Activated effector memory CD4-positive, alpha-beta T cell treated with Interleukin-2 at 50 U/mL for 16 hours (primary cell): ENCODE measurements at places on chromosomes 3 and 15.

GRCh38 chr15:71282076-71282475, 166.8 kb downstream of the THSD4 start:
- DNase-seq = no peak

DNA sequence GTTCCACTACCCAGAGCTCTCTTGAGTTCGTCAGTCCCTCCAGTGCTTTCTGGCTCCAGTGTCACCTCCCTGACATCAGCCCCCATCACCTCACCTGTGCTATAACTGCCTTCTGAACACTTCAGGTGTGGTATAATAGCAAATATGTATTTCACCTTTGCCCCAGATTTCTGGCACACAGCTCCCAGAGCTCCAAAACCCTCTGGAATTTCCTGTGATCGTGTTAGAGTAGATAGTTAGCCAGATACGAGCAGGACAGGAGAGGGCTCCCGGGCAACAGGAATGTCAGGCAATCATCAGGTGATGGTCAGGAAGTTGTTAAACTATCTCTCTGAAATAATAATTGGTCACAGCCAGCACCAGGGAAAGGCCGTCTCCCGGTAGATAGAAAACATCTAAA, 22.6 kb upstream of the LIMD1 start:
- no peak for DNase-seq

DNA sequence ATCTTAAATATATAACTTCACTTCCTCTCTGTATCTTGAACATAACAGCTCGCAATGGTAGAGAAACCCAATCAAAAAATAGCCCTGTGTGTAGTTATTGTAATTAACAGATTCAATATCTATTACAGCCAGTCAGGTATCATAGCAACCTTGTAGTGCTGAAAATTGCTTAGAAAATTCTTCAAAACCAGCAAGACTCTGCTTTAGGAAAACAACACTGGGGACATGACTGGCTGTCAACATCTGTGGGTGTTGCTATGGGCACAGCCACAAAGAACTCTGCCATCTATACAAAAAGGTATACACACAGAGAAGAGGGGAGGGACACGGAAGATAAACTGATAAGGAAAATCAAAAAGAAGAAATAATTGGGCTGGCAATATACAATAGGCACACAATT, 101.2 kb downstream of the WDR72 start:
- DNase-seq = no peak

DNA sequence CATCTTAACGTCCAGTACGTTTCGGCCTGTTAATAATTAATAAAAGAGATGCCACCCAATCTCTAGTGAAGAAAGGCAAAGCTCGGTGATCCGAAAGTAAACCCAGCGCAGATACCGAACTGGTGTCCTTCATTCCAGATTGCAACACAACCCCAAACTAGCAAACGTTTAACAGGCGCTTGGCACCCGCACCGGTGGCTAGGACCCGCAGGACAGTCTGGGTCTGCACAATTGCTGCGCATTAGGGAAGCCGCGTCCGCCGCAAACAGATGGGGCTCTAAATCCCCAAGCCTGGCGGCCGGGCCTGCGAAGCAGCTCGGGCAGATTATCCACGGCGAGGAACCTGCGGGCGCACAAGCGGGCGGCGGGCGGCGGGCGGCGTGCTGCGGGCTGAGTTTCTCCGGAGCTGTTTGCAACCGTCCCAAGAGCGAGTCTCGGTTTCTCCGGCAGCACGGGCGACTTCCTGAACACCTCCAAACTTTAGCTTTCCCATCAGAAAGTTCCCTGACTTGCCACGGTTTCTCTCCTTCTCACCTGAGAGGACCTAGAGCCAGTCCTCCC, 112.1 kb upstream of the ICE2 start:
- DNase-seq = peak; percentile 37

GRCh38 chr15:59274126-59274970, 67.7 kb downstream of the LDHAL6B start:
- no peak for DNase-seq

DNA sequence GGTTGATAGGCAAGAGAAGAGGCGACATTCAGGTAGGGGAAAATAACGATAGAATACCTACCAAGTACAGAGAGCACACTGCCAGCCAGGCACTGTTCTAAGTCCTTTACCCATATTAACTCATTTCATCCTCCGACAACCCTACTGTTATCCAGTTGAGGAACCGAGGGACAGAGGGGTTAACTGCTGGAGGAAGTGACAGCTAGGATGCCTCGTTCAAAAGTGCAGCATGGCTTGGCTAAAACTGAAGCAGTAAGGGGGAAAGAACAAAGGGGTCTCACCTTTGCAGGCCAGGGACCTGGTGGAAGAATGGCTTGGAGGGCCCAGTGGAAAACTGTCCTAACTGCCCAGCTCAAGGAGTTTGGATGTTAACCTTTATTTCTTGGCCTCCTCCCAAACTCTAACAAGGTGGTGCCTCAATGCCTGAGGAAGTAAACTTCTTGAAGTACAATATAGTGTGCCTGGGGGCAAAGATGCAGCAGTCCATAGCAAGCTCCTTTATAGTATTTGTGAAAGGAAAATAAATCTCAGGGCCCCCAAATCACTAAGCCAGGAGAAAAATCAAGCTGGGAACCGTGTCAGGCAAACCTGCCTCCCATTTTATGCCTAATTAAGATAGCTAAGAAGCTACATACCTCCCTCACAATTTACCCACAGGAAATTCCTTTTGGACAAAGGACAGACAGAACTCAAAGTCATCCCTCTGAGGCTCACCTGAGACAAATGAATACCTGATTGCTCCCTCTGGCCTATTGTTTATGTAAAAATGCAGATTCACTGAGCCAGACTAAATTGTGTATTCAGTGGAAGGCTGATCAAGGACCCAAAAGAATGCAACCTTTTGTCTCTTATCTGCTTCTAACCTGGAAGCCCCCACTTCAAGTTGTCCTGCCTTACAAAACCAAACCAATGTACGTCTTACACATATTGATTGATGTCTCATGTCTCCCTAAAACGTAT, 1.6 kb upstream of the ITGB5 start:
- no peak for DNase-seq

DNA sequence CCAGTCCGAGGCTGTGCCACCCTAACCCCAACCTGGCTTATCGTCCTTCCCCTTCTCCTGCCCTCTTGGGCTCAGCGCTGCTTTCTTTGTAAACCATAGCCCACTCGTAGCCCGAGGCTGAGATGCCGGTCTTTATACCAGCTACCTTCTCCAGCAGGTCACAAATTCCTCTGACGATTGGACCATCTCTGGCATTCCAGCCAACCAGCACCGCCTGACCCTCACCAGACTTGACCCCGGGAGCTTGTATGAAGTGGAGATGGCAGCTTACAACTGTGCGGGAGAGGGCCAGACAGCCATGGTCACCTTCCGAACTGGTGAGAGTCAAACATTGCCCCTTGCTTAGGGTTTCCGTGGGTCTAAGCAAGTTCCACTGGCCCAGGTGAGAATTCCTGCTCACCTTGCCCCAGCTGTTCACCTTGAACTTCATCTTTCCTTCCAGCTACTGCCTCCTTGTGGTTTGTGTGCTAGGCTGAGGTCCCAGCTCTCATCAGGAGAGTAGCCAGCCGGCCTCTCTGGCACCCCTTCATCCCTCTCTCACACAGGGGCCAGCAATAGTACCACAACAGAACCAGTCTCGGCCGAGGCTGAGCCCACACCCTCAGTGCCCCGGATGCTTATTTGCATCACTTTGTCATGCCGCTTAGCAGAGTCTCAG, 66.7 kb downstream of the BOC start:
- no peak for DNase-seq

DNA sequence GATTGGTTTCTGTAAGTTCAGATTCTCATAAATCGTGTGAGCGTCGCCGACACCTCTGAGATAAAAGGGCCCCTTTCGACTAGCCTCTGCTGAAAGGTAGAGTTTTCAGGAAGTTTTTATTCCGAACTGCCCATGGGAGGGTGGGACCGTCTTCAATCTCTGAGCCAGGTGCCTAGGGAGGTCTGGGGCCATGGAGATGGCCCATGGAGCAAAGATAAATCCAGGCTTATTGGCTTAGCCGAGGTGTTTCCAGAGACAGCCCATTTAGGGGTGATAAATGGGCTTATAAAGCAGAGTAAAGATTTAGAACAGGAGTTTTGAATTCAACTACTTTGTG, 442 bp downstream of the QTRT2 start:
- no peak for DNase-seq

GRCh38 chr3:138042043-138042442, 32.1 kb downstream of the CLDN18 start:
- DNase-seq = no peak
